Type B pancreatic cell (in vitro differentiated cells): ENCODE measurements at places on chromosomes 2 and 18. TPM values are rescaled to one million over a fixed set of nuclear protein-coding genes. Genes with fewer than 3 reads are reported as not detected.

GRCh38 chr2:233387225-233387624 lies 32.9 kb downstream of the DGKD start:
- no peak for DNase-seq

GRCh38 chr2:37653805-37654378 lies 17.6 kb downstream of the CDC42EP3 start:
- DNase-seq, result no peak

The B3GNT7 gene
- total RNA-seq, result 6.8 and 14.4 TPM in 2 replicates

The ST6GAL2 gene
- total RNA-seq, result 1.8 and 18.7 TPM in 2 replicates

The MCM6 gene
- 35.8 and 54.9 TPM in 2 replicates for total RNA-seq
